Activated naive CD8-positive, alpha-beta T cell treated with anti-CD3 and anti-CD28 coated beads, Interleukin-2, amount 10 ng/mL, durations not matched to agents 7 days and 5 days (primary cell): ENCODE measurements at places on chromosomes 13 and 19.

- H3K27me3 ChIP-seq, result peaks cover 4% of the 10 kb centered on the region
- H3K27ac ChIP-seq, result no peak overlapping the region
- no peaks in the 10 kb centered on the region for H3K36me3 ChIP-seq
- no peak overlapping the region for H3K4me3 ChIP-seq
- peaks cover 7% of the 10 kb centered on the region for H3K4me1 ChIP-seq
- DNase-seq, result no peak
Observed at GRCh38 chr19:39112338-39112890, 13.2 kb upstream of the PAK4 start.

DNA sequence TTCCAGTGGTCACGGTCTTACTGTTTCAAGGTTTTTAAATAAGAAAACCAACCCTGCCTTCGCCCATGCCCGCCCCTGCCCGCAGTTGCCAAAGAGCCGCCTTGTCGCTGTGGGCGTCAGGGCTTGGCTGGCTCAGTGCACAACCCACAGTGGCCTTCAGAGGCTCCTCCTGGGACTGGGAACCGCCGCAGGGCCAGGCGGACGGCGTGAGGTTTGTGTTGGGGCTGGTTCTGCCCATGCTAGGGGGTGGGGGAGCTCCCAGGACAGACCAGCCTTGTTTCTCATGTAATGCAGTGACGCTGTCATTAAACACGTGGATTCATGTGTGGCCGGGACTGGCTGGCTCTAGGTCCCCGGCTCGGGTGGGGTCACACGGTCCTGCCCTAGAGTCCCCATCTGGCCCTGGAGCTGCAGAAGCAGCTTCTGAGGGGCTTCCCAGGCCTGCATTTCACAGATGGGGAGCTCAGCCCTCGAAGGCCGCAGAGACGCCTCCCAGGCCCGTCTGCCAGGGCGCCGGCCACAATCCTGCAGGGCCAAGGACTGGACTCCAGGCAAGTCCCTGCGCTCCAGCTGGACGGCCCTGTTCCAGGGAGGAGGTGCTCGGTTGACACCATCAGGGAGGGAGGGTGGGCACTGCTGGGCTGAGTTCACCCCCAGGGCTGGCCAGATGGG is 2.4 kb upstream of the TEKTIP1 start:
- no peak for DNase-seq
- H3K27ac ChIP-seq, result no peak overlapping the region
- no peak overlapping the region for H3K4me3 ChIP-seq
- peaks cover 1% of the 10 kb centered on the region for H3K4me1 ChIP-seq

DNA sequence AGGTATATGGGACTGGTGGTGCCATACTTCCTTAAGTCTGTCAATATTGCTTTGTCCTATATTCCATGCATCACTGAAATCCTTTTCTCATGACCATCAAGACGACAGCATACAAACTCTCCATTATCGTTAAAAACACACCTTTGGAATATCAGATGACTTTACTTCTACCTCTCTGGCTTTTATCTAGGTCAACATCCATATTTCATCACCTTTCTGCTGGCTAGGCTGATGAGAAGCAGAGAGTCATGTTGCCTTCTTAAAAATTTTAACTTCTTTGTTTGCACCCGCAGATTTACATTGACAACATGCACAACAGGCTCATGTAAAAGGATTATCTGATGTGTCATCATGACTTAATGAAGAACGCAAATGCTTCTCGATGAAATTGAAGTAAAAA is 771.4 kb downstream of the OLFM4 start:
- no peak overlapping the region for H3K4me3 ChIP-seq
- no peaks in the 10 kb centered on the region for H3K4me1 ChIP-seq
- no peaks in the 10 kb centered on the region for H3K27me3 ChIP-seq
- H3K36me3 ChIP-seq, result no peaks in the 10 kb centered on the region
- no peak overlapping the region for H3K27ac ChIP-seq
- no peak for DNase-seq

- no peaks in the 10 kb centered on the region for H3K27me3 ChIP-seq
- H3K4me3 ChIP-seq, result no peak overlapping the region
- no peaks in the 10 kb centered on the region for H3K36me3 ChIP-seq
- no peak overlapping the region for H3K27ac ChIP-seq
- peaks cover 7% of the 10 kb centered on the region for H3K4me1 ChIP-seq
- DNase-seq, result no peak
Observed at GRCh38 chr13:28314879-28315278, 176.5 kb downstream of the PAN3 start.

- H3K36me3 ChIP-seq, result no peaks in the 10 kb centered on the region
- no peak overlapping the region for H3K27ac ChIP-seq
- no peak overlapping the region for H3K4me3 ChIP-seq
- H3K27me3 ChIP-seq, result peaks cover 2% of the 10 kb centered on the region
- DNase-seq, result no peak
Observed at GRCh38 chr13:80441968-80442367, 101.0 kb upstream of the SPRY2 start.
